ENCODE measurements at places on chromosomes 16 and 17.
A peak's percentile ranks its signal among the peaks of the same experiment; 100 is the strongest.

DNA sequence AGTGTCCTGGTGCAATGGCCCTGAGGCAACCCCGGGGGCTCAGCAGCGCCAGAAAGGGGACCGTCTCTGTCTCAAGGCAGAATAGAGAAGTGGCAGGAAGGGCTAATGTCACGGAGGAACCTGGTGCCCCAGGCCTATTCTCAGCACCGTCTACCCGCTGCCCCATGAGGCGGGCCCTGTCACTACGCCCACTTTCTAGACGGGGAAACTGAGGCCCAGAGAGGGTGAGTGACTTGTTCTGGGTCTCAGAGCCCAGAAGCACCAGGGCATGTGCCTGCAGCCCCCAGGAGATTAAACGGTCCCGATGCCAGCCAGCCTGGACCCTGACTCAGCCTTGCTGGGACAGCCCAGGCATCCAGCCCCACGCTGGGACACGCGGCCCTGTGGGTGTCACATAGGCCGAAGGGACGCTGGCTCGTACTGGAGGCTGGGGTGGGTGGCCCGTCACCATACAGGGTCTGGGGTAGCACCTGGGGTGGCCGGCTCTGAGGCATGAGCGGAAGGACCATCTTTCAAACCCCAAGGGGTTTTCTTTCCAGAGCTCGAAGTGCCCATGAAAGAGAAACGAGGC lies 40.2 kb upstream of the PABPN1L start:
- DNase-seq, result no peak

GRCh38 chr16:28981517-28981916 lies 3.3 kb upstream of the LAT start:
- DNase-seq, result peak; percentile 29

DNA sequence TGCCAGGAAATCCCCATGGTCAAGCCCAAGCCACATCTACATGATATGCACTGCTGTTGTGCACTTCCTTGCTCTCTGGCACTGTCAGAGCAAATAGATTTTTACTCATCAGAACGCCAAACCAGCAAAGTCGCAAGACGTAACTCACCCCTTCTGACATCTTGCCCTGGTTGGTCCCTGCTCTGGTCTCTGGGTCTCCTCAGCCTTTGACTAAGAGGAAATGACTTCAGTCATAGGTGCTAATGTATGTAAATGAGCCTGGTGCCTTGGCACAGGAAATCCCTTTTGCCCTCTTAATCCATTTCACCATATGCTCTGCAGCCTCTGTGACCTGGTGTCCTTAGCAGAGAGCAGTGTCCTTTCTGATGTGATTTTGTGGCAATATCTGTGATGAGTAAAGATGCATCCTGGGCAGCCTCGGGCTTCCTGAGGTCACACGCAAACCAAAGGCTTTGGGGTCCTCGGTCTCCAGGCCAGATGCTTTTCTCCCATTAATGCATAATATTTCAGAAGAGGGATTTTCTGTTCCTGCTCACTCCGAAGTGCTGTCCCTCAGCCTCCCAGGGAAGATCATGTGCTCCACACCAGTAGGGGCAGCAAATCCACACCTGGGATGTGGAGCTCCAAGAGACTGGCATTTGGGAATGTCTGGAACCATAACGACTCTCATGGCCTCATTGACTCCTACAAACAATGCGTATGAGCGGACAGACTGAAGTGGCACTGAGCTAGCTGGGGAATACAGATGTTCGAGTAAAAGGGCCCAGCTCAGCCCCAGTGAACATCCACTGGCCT lies 66.9 kb downstream of the GP2 start:
- DNase-seq, result no peak

DNA sequence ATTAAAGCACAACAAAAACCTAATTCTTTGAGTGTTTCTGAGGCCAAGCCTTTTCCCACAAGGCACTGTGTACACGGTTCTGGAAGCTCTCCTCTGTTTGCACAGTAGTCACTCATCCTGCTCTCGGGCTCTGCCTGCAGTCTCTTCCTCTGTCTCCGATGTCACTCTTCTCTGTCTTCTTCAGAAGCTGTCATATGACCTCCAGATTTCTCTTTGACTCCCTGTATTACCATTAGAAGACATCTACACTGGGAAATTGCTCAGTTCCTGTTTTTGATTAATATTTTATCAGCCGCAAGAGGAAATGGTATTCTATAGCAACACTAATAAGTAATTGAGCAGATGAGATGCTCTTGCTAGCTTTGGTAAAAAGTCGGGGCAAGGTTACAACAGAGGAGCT lies 422.9 kb downstream of the WWOX start:
- DNase-seq, result no peak

GRCh38 chr16:31206776-31207175 lies 4.2 kb upstream of the PYCARD start:
- no peak for DNase-seq

- DNase-seq, result no peak
These were observed 2.9 kb upstream of the KANSL1 start for GRCh38 chr17:46195939-46196716.

GRCh38 chr17:42519546-42520491 lies 16.2 kb upstream of the NAGLU start:
- no peak for DNase-seq

DNA sequence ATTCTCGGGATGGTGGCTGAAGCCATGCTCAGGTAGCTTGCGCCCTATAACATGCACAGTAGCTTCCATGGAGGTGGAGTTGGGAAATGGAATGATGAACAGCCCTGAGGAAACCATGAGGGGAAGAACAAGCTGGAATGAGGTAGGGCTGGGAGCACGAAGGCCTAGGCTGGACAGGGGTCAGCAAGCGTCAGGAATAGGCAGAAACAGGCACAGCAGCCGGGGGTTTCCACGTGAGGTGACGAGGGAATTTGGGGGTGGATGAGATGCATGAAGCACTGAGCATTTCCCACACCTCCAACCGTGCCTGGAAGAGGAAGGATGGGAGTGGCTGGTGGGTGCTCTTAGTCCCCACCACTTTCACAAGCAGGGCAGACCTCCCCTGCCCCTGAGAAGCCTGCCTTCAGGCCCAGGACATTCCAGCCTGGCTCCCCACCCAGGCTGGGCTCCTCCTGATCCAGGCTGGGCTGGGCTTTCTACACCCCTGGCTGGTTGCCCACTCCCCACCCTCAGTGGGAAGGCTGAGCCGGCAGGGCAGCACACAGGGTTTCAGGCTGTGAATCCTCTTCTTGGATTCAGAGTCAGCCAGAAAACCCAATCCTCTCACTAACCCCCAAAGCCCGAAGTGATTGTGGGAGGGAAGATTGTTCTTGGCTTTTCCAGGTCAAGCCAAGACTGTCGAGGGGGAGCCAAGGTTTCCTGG lies 21.9 kb downstream of the PLEKHG4 start:
- DNase-seq, result no peak

DNA sequence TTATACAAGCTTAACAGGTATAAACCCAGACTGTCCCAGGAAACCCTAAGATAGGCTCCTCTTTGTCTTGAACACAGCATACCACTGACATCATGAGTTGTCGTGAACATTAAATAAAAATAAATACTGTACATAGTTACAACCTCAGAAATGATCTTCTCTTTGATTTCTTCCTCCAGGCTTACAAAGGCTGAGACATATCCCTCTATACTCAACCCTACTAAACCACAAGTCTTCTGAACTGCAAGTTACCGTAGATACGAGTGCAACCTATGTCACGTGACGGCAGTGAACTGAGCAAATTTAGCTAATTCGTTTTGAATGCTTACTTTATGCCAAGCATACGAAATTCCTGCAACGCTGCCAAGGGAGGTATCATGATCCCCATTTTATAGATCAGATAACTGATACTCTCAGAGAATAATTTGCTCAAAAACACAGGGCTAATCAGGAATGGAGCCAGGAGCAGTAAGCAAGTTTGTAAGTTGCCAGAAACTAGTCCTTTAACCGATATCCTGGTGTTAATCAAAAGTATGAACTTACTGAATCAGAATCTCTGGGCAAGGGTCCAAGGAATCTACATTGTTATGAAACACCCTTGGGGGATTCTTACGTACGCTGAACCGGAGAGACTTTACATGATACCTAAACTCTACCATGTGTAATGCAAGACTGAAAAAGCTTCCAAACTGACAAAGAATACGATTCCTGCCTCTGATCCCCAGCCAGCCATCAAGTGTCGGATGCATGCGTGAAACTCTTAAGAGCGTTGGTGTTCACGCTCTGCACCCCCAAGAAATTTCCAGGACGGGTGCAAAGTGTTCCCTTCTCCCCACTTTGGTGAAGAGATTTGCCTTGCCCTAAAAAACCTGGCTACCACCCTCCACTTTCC lies 106.2 kb downstream of the XYLT1 start:
- DNase-seq, result no peak

GRCh38 chr17:34140006-34140405 lies 115.1 kb upstream of the CCL2 start:
- DNase-seq, result no peak

DNA sequence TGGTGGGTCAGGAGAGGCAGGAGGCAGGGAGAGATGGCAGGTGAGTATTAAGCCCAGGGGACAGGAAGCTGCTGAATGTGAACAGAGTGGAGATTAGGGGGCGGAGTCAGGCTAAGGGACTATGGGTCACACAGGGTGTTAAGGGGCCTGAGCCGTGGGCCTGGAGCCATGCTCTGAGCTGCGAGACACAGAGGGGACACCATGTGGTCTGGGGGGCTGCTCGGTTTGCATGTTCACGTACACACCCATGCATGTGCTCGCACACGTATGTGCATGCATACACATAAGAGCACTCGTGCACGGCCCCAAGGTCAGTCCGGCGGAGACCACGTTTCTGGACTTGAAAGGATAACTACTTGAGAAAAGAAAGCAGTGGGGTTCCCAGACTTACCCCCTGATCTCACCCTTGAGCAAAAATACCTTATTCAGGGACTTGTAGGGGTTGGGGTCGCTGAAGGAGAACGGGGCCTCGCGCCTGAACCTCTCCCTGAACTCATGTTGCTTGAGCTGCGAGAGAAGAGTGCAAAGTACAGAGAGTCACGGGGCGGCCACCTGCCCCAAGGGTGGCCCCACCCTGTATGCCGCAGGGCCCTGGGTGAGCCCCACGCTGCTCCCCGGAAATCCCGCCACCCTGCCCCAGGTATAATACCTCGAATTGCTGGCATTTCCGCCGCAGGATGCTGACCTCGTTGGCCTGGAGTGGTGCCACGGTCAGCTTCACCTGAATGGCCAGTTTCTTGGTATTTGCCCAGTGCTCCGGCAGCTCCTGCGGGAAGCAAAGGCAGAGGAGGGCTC lies 50.8 kb downstream of the DNAH17 start:
- DNase-seq, result no peak

GRCh38 chr16:85537331-85537788 lies 75.8 kb upstream of the GSE1 start:
- DNase-seq, result no peak

- DNase-seq, result no peak
These were observed 69.5 kb downstream of the PARN start for GRCh38 chr16:14560523-14560922.

- no peak for DNase-seq
These were observed 1.5 kb upstream of the PNMT start for GRCh38 chr17:39666601-39667261.

GRCh38 chr17:63294776-63295175 lies 151.3 kb downstream of the CYB561 start:
- DNase-seq, result no peak

- DNase-seq, result no peak
These were observed 294.5 kb downstream of the SNX29 start for GRCh38 chr16:12271006-12271405.

DNA sequence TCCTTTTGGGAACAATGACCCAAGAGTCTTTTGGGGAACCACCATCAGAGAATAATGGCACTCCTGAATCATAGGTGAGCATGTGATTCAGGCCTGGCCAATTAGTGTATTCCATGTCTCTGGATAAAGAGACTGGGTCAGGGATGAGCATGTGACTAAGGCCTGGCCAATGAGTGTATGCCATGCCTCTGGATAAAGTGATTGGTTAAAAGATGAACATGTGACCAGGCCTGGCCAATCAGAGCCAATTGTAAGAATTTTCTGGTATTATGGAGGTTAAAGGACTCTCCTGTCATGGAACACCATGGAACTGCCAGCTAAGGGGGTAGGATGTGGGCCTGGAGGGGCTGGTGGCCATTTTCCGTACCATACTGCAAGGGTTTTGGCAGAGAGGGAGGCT lies 194.3 kb downstream of the C16orf78 start:
- no peak for DNase-seq

- no peak for DNase-seq
These were observed 64.9 kb downstream of the ARHGAP17 start for GRCh38 chr16:24950275-24950674.

DNA sequence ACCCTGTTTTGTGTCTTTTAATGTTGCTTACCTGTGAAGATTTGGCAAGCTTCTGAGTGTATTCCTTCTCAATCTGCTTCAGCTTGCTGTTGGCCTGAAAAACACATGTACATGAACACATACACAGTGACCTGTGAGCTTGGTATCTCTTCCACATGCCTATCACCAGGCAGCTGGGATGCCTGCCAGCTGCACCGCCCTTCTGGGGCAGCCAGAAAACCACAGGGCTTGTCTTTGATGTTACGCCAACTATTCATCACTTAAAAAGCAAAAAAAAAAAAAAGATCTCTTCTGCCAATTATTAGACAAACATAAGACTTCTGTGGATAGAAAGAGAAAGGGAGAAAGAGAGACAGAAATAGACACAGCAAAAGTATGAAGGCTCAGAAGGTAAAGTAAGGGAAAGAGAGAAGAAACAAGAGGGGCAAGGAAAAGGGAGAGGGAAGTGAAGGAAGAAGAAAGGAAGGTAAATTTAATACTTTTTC lies 189.2 kb upstream of the AXIN2 start:
- peak; percentile 27 for DNase-seq

DNA sequence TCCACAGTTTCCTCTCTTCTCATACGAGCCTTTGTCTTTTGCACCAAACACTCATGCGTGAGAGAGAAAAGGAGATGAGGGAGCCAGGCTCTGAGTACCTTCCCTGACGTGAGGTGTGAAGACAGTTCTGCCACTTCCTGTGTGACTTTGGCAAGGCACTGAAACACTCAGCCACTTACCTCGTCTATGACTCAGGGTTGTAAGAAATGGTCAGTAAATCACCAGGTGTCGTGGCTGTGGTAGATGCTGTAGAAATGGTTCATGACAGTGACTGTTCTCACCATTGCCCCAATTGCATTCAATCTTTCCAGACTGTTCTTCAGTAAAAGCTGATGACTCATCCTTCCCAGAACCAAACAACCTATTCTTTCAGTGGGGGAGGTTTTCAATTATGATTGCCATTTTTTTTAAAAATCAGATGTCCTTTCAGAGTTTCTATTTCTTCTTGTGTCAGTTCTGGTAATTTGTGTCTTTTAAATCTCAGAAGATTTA lies 49.2 kb upstream of the CBFA2T3 start:
- peak; percentile 37 for DNase-seq

GRCh38 chr17:7083592-7083991 lies 3.5 kb upstream of the CLEC10A start:
- DNase-seq, result no peak

DNA sequence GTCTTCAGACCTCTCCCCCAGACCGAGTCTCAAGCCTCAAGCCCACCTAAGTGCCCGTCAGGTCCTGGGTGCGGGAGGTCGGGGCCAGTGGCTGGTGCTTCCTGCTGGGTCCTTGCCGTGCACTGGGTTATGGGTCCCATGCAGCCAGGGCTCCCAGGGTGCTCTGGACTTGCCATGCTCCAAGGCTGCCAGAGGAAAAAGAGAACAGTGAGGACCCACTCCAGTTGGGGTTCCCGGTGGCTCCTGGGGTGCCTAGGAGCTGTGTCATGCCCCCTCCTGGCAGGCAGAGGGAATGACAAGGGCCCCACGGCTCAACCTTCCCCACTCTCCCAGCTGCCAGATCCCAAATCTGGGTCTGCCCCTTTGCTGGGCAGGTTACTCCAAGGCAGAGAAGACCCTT lies 3.8 kb downstream of the SNX20 start:
- no peak for DNase-seq

- DNase-seq, result no peak
These were observed 113.0 kb upstream of the CIBAR2 start for GRCh38 chr16:85225257-85225656.

GRCh38 chr16:66322174-66322573 lies 44.3 kb upstream of the CDH5 start:
- no peak for DNase-seq
